NCI-H2029 treated with DMSO at 0.1 percent for 48 hours (cell line): ENCODE measurements at places on chromosomes 7 and 10.

DNA sequence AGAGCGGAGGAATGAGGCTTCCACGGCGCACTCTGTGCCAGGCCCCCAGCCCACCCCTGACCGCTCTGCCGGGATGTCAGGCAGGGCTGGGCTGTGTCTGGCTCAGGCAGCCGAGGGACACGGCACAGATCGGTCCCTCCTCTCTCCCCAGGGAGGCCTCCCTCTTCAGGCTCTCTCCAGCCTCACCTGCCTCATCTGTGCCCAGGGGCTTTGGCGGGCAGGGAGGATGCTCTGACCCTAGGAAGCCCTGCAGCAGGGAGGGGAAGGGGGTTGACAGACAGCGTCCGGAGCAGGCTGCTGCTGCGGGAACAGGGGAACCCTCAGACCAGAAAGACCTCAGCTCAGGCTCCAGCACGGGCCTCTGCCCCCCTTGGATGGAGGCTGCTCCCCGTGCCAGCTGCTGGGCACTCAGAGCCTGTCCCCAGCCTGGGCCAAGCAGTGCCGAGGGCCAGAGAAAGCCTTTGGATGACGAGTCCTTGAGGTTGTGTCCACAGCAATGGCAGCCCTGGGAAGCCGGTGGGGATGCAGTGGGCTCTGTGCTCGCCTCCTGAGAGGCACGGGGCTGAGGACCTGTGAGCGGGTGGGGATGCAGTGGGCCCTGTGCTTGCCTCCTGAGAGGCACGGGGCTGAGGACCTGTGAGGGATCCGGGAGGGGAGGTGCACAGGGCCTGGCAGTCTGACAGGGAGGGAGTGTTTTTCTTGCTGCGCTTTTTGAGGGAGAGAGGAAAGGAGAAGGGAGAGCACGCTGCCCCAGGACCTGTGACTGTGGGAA is 66.9 kb downstream of the FOXL3 start:
- DNase-seq = no peak

DNA sequence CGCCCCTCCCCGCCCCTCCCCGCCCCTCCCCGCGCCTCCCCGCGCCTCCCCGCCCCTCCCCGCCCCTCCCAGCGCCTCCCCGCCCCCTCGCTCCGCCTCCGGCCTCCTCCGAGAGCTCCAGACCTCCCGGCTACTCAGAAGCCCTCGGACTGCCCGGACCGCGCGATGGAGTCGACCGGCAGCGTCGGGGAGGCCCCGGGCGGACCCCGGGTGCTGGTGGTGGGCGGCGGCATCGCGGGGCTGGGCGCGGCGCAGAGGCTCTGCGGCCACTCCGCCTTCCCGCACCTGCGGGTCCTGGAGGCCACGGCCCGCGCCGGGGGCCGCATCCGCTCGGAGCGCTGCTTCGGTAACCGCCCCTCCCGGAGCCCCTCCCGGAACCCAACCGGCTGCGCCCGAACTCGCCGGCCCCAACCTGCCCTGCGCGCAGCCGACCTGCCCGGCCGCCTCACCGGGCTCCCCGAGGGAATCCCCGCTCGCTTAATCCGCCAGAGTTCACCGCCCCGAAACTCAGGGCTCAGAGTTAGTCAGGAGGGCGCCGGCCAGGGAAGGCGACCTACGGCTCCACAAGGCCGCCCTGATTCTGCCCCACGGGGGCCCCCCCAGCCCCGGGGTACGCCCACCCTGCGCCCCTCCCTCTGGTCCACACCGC is at the start of gene PAOX:
TSS of gene PAOX (plus strand) at position 111 of the 649 bp plus-strand sequence. CDS start at position 166, 55 bp downstream.
- no peak for DNase-seq

DNA sequence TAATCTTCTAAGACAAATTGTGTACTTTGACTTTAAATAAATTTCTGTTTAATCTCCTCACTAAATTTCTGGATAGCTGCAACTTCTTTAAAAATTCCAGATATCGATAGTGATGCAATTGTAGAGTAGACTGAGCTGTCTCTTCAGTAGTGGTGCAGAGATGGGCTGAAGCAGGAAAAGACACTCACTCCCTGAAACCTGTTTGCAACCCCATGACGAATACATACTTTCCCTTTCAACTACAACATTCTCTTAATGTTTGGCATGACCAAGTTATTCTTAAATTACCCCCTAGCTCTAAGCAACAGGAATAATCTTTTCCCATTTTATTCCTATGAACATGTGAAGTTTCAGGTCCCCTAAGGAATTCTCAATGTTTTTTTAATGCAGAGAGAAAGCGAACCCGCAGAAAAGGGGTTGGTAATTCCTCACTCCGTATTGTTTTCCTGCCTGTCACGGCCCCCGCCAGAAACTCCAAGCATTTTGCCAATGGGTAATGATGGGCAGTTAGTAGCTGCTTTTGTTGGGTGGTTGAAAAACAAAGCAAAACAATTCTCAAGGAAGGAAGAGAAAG is 1.3 kb downstream of the THSD7A start:
- DNase-seq = no peak

GRCh38 chr10:13633689-13634088 is 46.9 kb downstream of the PRPF18 start:
- no peak for DNase-seq

DNA sequence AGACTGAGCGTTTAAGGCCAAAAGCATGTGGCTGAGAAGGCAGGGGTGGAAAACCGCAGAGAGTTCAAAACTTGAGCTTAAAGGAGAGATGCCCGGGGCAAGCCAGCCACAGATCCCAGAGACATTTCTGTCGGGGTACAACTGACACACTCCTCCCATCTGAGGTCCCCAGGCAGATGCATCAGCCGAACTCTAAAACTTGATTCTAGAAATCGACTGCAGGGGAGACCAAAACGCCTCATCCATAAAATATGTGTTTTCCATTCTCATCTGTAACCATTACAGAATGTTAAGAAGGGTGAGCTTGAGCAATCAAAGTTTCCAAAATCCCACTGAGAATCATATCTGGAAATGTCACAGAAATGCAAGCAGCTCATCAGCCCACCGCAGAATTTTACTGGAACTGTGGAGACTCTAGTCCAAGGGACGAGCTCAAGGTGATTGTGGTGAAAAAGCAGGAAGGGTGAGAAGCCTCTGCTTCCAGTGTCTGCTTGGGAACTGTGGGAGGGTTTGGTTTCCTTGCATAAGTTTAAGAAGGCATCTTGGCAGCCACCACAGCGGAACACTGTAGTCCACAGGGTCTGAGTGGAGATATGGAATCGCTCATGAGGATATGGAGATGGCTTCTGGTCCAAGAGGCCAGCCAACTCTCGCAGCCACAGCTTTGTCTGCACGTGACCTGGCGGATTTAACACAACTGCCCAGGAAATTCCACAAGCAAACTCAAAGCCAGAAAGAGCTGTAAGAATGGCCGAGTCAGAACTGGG is 249.2 kb downstream of the SFMBT2 start:
- no peak for DNase-seq

GRCh38 chr7:106031300-106032035 is 68.4 kb downstream of the CDHR3 start:
- peak; percentile 63 for DNase-seq
